Germinal center (tissue), 1 donor: ENCODE measurements at places on chromosomes 5 and 9.
A peak's percentile ranks its signal among the peaks of the same experiment; 100 is the strongest.

DNA sequence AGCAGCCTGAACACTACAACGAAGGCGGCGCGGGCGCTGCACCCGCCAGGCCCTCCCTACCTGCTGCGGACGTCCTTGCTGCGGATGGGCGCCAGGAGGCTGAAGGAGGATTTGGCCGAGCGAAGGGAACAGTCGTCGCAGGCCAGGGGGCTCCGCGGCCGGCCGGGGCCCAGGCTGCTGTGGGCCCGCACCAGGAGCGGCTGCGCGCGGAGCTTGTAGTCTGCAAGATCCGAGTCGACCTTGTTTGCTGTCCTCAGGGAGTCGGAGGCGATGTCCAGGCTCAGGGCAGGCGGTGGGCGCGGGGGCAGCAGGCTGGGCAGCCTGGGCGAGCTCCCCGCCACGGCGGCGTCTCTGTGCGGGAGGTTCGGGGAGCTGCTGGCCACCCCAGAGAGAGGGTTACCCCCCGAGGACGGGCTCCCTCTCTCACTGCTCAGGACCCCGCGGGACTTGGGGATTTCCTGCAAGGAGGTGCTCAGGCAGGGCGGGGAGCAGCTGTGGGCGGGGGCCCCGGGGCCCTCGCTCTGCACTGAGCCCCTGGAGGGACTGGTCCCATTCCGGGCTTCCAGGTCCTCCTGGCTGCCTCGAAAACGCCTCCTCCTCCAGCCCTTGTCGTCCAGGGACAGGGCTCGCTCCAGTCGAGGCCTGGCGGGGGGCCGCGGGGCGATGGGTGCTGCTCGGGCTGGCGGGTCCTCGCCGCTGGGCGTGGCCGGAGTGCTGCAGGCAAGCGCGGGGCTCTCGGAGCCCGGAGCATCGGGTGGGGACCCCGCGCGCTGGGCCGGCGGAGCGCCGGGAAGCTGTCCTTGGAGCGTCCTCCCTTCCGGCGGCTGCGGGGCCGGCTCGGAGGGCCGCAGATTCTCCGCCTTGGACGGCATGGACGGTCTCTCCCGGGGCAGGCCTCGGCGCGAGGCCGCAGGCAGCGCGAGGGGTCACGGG, 831 bp downstream of the INPP5E start:
- DNase-seq: peak; percentile 73

DNA sequence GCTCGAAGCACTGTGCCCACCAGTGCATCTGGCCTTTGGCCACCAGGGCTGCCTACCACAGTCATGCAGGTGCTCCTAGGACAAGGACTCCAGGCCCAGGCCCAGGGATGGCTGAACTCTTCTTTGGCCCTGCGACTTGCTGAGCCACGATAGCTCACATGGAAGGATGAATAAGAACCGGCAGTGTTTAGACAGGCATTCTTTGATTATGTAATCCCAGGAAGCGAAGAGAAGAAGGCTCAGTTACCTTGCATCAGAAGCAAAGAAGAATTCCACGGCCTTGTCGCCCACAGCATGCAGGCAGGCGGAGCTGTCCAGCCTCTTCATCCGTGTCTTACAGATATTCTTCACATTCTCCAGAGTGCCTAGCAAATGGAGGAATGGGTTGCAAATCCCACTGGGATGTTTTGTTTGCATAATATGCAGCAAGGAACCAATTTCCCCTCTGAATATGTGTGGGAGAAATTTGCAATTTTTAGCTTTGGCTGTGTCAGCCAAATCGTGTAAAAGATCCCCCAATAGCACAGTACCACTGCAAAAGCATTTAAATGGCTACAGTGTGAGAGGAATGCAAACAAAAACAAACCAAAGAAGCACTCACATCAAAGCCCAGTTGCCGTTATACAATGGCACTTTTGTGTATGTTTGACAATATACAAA, 29.1 kb downstream of the GFPT2 start:
- DNase-seq: no peak

GRCh38 chr5:132086277-132086794, 12.7 kb downstream of the CSF2 start:
- DNase-seq: no peak

DNA sequence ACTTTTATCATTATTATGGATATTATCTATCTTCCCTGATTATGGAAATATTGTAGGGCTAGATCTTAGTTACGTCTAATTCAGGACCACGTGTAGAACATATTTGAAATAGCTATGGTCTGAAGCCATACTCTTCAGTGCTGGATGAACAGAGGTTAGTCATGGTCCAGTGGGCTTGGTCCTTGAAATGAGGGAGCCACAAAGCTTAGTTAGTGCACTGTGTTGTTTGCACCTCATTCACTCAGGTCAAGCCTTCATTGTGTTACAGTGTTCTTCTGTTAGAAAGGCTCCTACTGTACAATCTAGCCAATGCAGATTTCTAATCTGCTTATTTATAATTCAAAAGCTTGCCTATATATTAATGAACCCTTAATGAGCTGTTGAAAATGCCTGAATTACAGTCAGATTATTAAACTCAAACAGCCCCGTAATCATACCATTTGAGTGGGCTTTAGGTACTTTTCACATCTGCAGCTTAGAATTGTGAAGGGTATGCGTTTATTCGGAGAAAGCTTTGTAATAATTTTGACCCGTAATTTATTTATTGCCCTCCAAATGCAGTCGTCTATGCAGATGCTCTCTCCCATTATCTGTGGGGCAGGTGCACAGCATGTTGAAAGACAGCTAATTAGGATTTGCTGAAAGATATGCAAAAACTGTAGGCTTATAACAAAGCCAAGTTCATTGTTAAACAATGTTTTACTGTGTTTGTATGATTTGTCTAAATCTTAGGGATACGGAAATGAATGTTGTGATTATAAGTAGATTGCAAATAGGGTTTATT, 164.9 kb downstream of the PBX3 start:
- no peak for DNase-seq

GRCh38 chr9:19378647-19379046, 1.4 kb downstream of the RPS6 start:
- no peak for DNase-seq

- no peak for DNase-seq
Measured at GRCh38 chr5:173935396-173935795, 47.2 kb downstream of the CPEB4 start.

DNA sequence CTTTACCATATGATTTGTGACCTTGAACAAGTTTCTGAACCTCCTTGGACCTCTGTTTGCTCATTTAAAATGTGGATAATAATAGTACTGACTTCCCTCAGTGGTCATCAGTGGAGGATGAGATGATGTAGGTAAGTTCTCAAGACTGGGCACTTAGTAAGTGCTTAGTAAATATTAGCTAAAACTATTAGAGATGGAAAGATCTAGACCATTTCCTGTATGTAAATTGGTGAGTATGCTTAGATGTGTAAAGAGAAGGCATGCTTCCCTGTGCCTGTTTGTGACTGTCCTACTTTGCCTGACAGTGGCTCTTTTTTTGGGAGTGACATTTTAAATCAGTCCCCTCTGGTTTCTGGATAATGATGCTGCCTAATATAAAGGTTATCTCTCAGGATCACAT, 288.1 kb downstream of the GABRB2 start:
- DNase-seq: no peak

GRCh38 chr5:5141625-5142525, 1.7 kb downstream of the ADAMTS16 start:
- peak; percentile 16 for DNase-seq
